NCI-H748 treated with DMSO at 0.1 percent for 48 hours (cell line): ENCODE measurements at places on chromosomes 11 and 22.

DNA sequence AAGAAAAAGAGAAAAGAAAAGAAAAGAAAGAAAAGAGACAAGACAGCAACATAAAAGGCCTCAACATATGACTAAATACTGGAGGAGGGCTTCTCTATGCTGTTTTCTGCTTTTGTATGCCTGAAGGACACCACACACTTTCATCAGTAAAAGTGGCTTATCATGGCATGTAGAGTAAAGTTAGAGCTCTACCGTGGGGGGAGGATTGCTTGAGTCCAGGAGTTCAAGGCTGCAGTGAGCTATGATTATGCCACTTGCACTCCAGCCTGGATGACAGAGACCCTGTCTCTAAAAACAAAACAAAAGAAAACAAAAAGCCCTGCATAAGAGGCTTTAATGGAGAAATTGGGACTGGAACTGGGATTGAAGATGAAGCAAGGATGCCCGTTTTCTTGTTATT, 5.7 kb downstream of the PTS start:
- DNase-seq, result no peak

GRCh38 chr11:1674173-1675131, 22.5 kb upstream of the KRTAP5-6 start:
- no peak for DNase-seq

DNA sequence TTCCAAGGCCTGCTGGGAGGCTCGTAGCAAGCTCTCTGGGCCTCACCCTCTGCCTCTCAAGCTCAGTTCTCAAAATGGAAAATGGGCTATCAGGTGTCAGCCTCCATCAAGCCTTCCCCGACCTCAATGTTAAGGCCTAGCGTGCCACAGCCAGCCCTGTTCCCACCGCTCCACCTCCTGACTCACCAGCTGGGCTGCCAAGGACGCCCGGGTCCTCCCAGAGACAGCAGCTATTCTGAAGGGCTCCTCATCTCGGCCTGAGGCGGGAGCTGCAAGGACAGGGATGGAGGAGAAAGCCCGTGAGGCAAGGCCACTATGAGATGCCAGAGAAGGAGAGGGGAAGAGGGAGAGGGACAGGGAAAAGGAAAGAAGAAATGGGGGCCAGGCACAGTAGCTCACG, 19.9 kb downstream of the ARAP1 start:
- DNase-seq, result no peak

DNA sequence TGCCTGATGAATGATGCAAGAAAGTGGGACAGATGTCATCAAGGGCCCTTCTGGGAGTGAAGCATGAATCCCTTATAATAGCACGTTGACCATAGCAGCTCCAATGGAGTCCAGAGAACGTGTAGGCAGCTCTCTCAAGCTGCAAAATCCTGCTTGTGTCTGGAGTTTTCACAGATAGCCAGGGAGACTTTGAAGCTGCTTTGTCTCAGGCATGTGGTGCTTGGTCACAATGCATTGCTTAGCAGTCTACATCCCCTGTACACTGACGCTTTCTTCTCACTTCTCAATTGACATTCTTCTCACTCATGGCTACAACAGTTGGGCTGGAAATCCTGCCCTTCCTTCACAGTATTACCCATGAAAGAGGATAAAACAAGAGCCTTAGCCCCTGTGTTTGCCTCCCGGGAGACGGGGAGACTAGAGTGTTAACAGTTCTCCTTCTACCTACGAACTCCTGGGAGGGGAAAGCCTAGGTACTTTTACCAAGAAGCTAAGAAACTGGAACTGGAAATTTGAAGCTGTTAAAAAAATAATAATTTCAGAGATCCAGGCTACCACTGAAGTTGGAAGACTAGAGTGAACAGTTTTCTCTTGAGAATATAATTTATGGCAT, 20.7 kb upstream of the MMP7 start:
- DNase-seq, result no peak
